Islet precursor cell (in vitro differentiated cells): ENCODE measurements at places on chromosomes 13 and 19.

- no peak for DNase-seq
These were observed 107.6 kb downstream of the ABCC4 start for GRCh38 chr13:95193509-95194230.

DNA sequence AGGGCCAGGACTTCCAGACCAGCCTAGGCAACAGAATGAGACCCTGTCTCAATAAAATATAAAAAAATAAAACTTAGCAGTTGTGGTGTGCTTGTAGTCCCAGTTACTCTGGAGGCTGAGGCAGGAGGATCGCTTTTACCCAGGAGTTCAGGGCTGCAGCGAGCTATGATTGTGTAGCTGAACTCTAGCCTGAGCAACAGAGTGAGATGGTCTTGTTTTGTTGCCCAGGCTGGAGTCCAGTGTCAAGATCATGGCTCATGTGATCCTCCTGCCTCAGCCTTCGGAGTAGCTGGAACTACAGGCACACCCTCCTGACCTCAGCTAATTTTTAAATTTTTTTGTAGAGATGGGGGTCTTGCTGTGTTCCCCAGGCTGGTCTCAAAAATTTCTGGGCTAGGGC lies 4.3 kb upstream of the JUNB start:
- no peak for DNase-seq

GRCh38 chr13:112752711-112753541 lies 63.1 kb downstream of the ATP11A start:
- DNase-seq, result peak; percentile 52

DNA sequence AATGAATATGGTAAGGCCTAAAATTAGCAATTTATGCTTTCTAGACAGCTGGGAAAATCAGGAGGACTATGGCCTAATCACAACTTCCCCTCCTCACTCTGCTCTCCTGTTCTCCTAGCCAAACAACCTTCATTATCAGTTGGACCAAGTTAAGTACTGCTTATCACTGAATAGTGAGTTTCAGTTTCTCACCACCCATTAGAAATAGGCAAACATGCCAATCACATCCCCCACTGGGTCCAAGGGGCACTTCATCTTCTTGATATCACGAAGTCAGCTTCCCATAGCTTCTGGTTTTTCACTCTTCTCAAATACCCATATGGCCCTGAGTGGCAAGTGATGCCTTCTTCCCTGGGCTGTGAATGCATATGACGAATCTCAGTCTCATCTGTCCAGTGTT lies 689.6 kb downstream of the SLITRK5 start:
- no peak for DNase-seq

GRCh38 chr19:5993648-5994358 lies 15.9 kb upstream of the RANBP3 start:
- no peak for DNase-seq

DNA sequence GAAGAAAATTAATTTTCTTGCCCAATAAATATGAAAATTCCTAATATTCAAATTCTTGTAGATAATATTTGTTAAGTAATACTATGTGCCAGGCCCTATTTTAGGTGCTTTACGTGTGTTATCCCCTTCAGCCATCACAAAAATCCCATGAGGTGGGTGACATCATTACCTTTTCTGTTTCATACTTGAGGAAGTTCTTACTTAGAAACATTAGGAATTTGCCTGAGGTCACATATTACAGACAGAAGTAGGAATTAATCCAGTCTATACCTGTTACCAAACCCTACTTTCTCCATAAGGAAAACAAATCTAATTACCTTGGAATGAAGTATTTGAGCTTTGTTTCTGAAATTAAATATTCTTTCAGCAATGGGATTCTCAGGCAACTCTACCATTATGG lies 336.1 kb downstream of the GPC6 start:
- DNase-seq, result no peak
